KBM-7 (cell line): ENCODE measurements at places on chromosomes 11 and 22.

DNA sequence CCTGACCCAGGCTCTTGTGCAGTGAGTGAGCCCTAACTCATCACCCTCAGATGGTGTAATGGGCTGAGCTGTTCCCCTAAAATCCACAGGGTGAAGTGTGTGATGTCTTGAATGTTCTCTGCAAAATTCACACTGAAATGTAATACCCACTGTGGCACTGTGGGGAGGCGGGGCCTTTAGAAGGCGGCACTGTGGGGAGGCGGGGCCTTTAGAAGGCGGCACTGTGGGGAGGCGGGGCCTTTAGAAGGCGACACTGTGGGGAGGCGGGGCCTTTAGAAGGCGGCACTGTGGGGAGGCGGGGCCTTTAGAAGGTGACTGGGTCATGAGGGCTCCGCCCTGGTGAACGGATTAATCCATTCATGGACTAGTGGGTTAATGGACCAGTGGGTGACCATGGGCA is 33.0 kb downstream of the CHID1 start:
- no peak for DNase-seq

DNA sequence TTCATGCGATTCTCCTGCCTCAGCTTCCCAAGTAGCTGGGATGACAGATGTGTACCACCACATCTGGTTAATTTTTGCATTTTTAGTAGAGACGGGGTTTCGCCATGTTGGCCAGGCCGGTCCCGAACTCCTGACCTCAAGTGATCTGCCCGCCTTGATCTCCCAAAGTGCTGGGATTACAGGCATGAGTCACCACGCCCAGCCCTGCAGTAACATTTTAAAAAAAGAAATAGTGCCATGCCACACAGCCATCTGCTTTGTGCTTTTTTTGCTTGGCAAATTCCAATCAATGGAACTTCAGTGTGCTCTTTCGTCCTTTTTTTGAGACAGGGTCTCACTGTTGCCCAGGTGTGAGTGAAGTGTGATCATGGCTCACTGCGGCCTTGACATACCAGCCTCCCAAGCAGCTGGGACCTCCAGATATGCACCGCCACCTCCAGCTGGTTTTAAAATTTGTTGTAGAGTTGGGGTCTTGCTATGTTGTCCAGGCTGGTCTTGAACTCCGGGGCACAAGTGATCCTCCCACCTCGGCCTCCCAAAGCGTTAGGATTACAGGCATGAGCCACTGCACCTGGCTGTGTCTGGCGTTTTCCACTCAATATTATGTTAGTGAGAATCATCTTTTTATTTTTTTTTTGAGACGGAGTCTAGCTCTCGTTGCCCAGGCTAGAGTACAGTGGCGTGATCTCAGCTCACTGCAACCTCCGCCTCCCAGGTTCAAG is 1.8 kb upstream of the CHADL start:
- no peak for DNase-seq

DNA sequence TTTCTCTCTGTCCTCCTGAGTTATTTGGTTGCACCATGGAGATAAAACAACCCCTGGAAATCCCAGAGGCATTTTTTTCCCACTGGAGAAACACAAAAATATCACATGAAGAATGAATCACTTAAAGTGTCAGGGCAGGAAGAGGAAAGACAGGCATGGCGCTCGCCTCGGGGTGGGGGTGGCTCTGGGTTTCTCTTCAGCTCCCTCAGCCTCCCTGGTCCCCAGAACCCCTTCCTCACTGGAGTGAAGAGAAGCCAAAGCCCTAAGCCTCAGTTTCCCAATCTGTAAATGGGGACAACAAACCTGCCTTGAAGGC is 938 bp downstream of the SHISAL1 start:
- DNase-seq: no peak

DNA sequence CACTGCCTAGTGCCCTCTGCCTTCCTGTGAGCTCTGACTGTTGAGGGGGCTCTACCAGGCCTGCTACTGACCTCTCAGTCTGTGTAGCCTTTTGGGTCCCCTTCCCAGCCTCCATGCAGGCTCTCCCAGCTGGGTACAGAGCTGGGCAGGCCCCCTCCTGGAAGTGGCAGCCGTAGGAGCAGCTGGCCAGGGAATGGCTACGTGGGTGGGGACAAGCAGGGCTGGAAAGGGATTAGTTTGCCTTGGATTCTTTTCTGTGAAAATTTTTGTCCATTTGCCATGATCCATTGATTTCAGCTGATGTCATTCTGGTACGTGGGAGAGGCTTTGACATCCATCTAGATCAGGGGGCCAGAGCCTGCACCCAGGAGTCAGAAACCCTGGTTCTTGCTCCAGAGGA is 23.9 kb upstream of the NECTIN1 start:
- DNase-seq: no peak

DNA sequence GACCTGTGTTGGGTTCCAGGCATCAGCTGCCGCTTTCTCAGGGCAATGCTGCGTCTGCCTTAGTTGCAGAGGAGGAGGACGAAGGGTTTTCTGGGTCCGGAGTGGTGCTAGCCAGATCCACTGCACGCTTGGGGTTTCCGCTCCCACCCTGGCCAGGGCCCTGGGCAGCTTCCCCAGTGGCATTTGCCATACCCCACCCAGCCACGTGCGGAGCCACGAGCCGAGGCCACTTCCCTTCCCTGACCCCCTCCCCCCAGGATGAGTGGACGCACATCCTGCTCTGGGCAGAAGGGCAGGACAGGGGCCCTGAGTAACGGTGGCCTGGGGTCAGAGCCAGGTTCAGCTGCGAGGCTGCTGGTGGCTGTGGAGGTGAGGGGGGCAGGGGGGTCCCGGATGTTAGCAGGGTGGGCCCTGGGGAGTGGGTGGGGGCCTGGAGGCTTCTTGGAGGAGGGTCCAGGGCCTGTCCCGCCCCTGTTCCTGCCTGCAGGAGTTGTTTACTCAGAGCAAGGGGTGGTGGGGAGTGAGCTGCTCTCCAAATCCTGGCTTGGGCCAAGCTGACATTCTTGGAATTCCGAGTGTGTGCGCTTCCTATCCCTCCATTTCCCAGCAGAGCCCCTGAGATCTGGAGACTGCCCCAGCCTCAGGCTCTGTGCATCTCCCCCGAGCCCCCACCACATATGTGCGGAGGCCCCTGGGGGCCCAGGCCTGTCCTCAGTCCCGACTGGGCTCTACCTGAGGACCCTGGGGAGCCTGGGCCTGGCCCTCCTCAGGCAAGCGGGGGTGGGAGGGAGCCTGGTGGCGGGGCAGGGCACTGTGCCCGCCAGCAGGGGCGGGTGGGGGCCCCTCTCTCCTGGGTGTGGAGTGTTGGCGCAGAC is 1.4 kb downstream of the TSPAN4 start:
- no peak for DNase-seq

DNA sequence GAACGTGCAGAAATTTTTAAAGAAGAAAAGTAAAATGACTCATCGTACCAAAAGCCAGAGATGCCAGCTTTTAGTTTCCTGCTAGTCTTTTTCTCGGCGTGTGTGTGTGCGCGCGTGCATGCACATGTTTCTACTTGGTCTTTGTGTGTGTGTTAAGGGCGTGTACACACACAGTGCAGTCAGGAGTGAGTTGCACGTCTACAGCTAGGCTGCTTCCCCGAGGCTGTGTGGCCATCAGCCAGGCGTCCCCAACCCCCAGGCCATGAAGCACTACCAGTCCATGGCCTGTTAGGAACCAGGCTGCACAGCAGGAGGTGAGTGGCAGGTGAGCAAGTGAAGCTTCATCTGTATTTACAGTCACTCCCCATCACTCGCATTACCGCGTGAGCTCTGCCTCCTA is 36.4 kb downstream of the KCNQ1 start:
- DNase-seq: no peak

GRCh38 chr22:42022162-42022847 is 23.7 kb downstream of the WBP2NL start:
- peak; percentile 25 for DNase-seq

DNA sequence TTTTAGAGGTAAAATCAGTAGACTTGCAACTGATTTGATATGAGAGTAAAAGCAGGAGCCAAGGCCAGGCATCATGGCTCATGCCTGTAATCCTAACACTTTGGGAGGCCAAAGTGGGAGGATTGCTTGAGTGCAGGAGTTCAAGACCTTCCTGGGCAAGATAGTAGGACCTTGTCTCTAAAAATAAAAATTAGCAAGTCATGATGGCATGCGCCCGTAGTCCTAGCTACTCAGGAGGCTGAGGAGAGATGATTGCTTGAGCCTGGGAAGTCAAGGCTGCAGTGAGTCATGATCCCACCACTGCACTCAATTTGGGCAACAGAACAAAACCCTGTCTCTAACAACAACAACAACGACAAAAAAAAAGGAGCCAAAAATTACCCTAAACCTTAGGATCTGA is 13.5 kb downstream of the SGSM3 start:
- DNase-seq: no peak

- no peak for DNase-seq
These were observed 155.1 kb downstream of the LDLRAD3 start for GRCh38 chr11:36098853-36099375.

GRCh38 chr22:42938976-42939375 is 76.0 kb downstream of the PACSIN2 start:
- no peak for DNase-seq

DNA sequence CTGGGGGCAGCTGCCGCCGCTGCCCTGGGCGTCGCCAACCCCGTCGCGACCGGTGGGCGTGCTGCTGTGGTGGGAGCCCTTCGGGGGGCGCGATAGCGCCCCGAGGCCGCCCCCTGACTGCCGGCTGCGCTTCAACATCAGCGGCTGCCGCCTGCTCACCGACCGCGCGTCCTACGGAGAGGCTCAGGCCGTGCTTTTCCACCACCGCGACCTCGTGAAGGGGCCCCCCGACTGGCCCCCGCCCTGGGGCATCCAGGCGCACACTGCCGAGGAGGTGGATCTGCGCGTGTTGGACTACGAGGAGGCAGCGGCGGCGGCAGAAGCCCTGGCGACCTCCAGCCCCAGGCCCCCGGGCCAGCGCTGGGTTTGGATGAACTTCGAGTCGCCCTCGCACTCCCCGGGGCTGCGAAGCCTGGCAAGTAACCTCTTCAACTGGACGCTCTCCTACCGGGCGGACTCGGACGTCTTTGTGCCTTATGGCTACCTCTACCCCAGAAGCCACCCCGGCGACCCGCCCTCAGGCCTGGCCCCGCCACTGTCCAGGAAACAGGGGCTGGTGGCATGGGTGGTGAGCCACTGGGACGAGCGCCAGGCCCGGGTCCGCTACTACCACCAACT is 1.0 kb downstream of the FUT4 start:
- DNase-seq: peak; percentile 50

- no peak for DNase-seq
These were observed 12.4 kb downstream of the CYB561A3 start for GRCh38 chr11:61349189-61349751.

DNA sequence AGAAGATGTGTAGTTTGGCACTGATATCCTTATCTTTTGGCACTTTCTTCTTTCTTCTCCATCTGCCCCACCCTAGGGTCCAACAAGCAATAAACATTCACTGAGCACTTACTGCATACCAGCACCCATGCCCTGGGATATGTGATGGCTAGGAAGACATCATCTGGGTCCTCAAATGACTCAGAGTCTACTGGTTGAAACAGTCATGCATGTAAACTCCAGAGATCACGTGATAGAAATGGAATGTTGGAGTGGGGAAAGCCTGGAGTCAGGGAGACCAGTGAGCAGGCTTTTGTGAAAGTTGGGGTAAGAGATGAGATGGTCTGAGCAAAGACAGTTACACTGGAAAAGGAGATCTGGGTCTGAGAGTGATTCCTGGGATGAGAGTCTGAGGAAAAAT is 724.9 kb upstream of the TENM4 start:
- no peak for DNase-seq

DNA sequence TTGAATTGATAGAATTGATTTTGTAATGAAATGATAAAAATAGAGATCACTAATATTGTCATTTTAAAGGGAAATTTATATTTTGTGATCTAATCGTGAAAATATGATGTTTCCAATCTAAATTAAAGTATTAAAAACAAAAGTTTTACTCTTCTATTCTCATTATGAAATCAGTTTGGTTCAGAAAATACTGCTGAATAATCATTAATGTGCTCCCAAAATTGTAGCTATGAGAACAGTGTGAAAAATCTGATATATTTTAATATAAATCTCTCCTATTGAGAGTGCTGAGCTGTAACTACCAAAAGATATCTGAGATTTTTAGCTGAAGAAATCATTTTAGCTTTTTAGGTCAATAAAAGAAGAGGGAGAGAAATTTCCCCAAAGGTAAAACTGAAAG is 287.5 kb upstream of the ANO3 start:
- DNase-seq: no peak

DNA sequence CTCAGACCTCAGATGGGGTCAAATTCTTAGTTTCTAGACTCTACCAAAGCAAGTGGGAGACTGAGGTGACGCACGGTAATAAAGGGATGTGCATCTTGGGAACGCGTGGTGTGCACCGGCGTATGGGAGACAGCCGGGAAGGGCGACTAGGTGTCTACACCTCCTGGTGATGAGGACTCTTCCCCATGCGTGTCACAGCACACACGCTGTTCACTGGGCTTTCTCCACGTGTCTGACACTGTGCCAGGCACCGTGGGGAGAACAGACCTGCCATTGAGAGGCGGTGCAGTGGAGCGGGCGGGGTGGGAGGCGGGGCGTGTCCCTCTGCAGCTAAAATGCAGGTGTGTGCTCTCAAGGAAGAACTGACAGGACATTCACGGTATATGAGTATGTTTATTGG is 5.3 kb downstream of the FXYD6 start:
- no peak for DNase-seq

GRCh38 chr11:118939953-118940598 is 14.3 kb upstream of the BCL9L start:
- DNase-seq: peak; percentile 91

DNA sequence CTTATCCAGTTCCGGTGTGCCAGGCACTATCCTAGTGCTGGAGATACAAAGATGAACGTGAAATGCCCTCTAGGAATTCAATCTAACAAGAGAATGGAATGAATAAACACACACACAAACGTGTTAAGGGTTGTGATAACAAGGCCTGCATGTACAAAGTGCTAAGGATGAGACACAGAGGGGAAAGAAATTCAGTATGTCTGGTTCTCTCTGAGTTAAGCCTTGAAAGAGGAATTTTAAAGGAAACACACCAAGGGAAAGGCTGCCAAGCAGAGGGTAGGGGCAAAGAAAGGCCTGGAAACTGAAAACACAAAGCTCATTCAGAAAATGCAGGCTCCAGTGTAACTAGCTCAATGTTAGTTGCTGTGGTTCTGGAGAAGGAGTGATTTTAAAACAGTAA is 4.2 kb downstream of the CHKA start:
- no peak for DNase-seq
